Ascending aorta (tissue), 2 donors: ENCODE measurements at places on chromosomes 3 and 15. TPM values are rescaled to one million over a fixed set of nuclear protein-coding genes. Genes with fewer than 3 reads are reported as not detected.
A peak's percentile ranks its signal among the peaks of the same experiment; 100 is the strongest.

HYAL1 gene
- total RNA-seq, result 49.5 TPM

CEP70 gene
- total RNA-seq, result 7.6 TPM

SI gene
- total RNA-seq, result not detected

FAM131A gene
- total RNA-seq, result 47.7 TPM

MGLL gene
- total RNA-seq, result 101 TPM

CMTM8 gene
- 6.6 TPM for total RNA-seq

- no peaks in the 10 kb centered on the region for H3K27me3 ChIP-seq
- H3K27ac ChIP-seq, result no peak overlapping the region
- DNase-seq, result no peak
- no peaks in the 10 kb centered on the region for H3K36me3 ChIP-seq
Observed at GRCh38 chr3:176953106-176954060, 243.9 kb downstream of the TBL1XR1 start.

GRCh38 chr15:98690272-98690950, 42.1 kb downstream of the IGF1R start:
- H3K27me3 ChIP-seq, result no peaks in the 10 kb centered on the region
- no peaks in the 10 kb centered on the region for H3K36me3 ChIP-seq
- H3K4me1 ChIP-seq, result peaks cover 37% of the 10 kb centered on the region
- no peak overlapping the region for H3K27ac ChIP-seq
- no peak overlapping the region for H3K4me3 ChIP-seq
- no peak for DNase-seq

GRCh38 chr3:167887096-167887495, 151.6 kb downstream of the SERPINI1 start:
- H3K4me1 ChIP-seq, result no peaks in the 10 kb centered on the region
- H3K4me3 ChIP-seq, result no peak overlapping the region
- H3K27me3 ChIP-seq, result no peaks in the 10 kb centered on the region

DNA sequence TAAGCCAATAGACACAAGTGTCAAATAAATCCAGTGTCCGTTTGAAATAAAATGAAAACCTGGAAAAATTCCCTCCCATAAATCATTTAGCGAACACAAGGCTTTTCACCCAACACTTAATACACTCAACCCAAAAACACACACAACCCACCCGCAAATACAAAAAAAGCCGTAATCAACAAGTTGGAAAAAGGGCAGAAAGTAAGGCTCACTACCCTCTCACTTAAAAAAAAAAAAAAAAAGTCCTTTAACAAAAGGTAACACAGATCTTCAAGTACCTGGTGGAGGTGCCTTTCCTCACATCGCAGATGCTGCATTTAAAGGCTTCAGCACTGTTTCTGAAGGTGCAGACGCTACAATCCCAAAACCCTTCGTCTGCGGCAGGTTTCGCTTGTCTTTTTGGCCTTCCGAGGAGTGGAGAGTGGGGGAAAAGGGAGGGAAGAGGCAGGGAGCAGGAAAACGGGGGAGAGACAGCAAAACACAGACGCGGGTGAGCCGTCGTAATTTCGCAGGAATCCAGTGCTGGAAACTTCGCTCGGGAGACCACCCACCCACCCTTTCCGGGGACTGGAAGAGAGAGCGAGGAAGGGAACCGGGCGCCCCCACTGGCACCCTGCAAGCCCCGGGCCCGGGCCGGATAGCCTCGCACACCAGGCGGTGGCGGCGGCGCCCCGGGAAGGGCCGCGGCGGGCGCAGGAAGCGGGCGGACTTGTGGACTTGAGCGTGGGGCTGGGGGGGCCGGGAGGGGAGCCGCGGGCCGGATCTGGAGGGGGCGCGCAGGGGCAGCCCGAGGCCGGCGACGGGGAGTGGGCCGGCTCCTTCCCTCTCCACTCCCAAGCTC, 401.8 kb downstream of the SHQ1 start:
- no peaks in the 10 kb centered on the region for H3K27me3 ChIP-seq
- peak within 1 kb of the TSS; percentile 67 for H3K4me3 ChIP-seq
- H3K4me1 ChIP-seq, result peaks cover 14% of the 10 kb centered on the region
- no peak for DNase-seq
- H3K36me3 ChIP-seq, result no peaks in the 10 kb centered on the region

DNA sequence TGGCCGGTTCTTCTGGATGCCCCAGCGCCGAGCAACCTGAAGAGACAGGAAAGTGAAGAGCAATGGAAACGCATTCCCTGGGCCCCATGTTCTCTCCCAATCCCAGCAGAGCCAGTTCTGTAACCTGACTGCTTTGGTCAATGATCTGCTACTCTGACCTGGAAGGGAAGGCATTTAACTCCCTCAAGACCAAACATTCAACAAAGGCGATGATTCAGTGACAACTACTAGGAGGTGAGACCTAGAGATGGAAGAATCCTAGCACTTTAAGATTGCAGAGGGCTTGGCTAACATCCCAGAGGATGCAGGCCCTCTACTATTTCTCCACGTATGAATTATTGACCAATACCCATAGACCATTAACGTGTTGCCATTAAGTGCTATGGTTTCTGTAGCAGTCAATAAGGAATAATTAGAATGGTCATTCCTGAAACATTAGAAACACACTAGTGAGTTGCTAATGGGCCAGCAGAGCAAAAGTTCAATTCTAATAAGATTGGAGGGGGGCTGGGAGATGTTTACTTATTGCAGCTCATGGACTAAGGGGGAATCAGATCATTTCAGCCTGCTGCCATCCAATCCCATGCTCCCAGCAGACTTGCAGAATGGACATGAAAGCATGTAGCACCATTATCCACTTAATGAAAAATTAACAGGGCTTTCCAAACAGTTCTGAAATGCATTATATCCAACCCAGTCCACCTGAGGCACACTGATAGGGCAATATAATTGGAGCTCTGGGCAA, 56.6 kb downstream of the ETV5 start:
- no peak overlapping the region for H3K27ac ChIP-seq
- H3K27me3 ChIP-seq, result no peaks in the 10 kb centered on the region
- H3K4me1 ChIP-seq, result no peaks in the 10 kb centered on the region
- no peak overlapping the region for H3K4me3 ChIP-seq
- H3K36me3 ChIP-seq, result peaks cover 76% of the 10 kb centered on the region

DNA sequence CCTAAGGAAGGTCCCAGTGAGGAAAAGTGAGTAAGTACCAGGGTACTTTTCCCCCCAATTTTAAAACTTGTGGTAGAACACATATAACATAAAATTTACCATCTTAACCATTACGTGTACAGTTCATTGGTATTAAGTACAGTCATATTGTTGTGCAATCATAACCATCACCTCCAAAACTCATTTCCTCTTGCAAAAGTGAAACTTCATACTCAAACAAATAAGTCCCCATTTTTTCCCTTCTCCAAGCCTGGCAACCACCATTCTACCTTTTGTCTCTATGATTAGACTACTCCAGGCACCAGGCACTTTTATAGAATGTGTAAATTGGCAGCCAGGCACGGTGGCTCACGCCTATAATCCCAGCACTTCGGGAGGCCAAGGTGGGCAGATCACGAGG, 12.2 kb downstream of the PRC1 start:
- DNase-seq, result no peak
- H3K4me3 ChIP-seq, result no peak overlapping the region
- H3K36me3 ChIP-seq, result no peaks in the 10 kb centered on the region

- H3K36me3 ChIP-seq, result no peaks in the 10 kb centered on the region
- DNase-seq, result no peak
- H3K27me3 ChIP-seq, result no peaks in the 10 kb centered on the region
- H3K4me3 ChIP-seq, result no peak overlapping the region
- no peaks in the 10 kb centered on the region for H3K4me1 ChIP-seq
Observed at GRCh38 chr3:186169379-186169778, 60.5 kb upstream of the ETV5 start.

DNA sequence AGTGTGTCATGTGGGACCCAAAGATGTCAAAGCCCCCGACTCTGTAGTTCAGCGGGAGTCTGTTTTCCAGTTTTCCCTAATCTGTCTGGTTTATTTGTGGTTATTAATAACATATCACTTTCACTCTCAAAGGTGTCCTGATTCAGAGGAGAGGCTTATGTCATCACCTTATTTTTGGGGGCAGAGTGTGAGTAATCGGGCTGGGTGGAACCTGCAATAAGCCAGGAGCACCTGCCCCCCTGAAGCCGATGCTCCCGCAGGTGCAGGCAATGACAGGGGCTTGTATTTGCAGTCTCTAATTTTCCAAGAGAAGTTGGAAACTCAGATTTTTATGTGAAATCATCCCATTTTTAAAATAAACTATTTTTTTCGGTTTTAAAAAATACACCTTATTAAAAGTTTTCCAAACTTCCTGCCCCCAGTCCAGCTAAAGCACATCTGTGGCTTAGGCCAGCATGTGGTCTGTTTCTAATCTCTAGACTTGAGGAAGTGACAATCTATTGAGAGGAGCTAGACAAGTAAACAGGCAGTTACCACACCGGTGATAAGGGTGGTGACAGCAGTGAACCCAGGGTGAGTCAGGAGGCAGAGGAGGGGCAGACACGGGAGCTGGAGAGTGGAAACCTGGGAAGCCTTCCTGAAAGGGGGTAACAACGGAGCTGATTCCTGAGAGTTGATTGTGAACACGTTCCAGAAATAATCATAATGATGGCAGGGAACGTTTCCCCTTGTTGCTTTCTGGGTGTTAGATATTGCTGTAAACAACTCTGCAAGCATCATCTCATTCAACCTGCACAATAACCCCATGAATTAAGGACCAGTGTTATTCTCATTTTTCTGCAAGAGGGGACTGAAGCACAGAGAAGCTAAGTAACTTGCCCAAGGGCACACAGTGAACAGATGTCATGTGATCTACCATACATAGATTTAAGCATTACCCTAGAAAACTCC, 37.2 kb downstream of the BHLHE40 start:
- H3K27ac ChIP-seq, result no peak overlapping the region
- H3K36me3 ChIP-seq, result no peaks in the 10 kb centered on the region
- no peak for DNase-seq
- H3K4me3 ChIP-seq, result no peak overlapping the region

GRCh38 chr15:33994005-33994615, 25.8 kb downstream of the CHRM5 start:
- no peak overlapping the region for H3K4me3 ChIP-seq
- no peak for DNase-seq
- no peak overlapping the region for H3K27ac ChIP-seq
- no peaks in the 10 kb centered on the region for H3K27me3 ChIP-seq
- H3K4me1 ChIP-seq, result no peaks in the 10 kb centered on the region

- no peak overlapping the region for H3K27ac ChIP-seq
- peaks cover 4% of the 10 kb centered on the region for H3K4me1 ChIP-seq
- no peaks in the 10 kb centered on the region for H3K36me3 ChIP-seq
- no peaks in the 10 kb centered on the region for H3K27me3 ChIP-seq
Observed at GRCh38 chr3:8762607-8763377, 6.6 kb downstream of the OXTR start.

GRCh38 chr3:173025941-173026340, 115.1 kb downstream of the SPATA16 start:
- H3K27me3 ChIP-seq, result no peaks in the 10 kb centered on the region
- no peak for DNase-seq
- H3K4me3 ChIP-seq, result no peak overlapping the region

GRCh38 chr3:189756582-189757078, 125.4 kb downstream of the TP63 start:
- no peaks in the 10 kb centered on the region for H3K27me3 ChIP-seq
- H3K36me3 ChIP-seq, result no peaks in the 10 kb centered on the region
- DNase-seq, result no peak

DNA sequence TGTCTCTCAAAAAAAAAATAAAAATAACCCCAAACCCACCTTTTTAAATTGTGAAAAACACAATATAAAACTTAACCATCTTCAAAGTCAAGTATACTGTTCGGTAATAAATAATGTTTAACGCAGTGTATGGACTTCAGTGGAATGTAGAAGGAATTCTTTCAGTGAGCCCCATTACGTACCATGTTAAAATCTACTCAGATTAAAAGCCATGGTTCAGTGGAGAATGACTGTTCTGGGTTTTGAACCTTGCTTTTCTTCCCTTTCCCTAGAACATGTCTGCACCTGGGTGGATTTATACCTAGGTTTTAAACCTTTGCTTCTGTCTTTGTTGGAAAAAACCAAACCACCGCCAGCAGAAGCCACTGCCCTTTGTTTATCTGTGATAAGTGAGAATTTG, 27.5 kb downstream of the DAG1 start:
- H3K27me3 ChIP-seq, result no peaks in the 10 kb centered on the region
- peaks cover 54% of the 10 kb centered on the region for H3K4me1 ChIP-seq
- DNase-seq, result no peak
- H3K27ac ChIP-seq, result peak overlapping the region; percentile 93
- no peak overlapping the region for H3K4me3 ChIP-seq

- peak overlapping the region; percentile 17 for H3K27ac ChIP-seq
- no peak for DNase-seq
- no peaks in the 10 kb centered on the region for H3K36me3 ChIP-seq
- no peaks in the 10 kb centered on the region for H3K4me1 ChIP-seq
Observed at GRCh38 chr3:171967137-171967783, 72.1 kb upstream of the FNDC3B start.

DNA sequence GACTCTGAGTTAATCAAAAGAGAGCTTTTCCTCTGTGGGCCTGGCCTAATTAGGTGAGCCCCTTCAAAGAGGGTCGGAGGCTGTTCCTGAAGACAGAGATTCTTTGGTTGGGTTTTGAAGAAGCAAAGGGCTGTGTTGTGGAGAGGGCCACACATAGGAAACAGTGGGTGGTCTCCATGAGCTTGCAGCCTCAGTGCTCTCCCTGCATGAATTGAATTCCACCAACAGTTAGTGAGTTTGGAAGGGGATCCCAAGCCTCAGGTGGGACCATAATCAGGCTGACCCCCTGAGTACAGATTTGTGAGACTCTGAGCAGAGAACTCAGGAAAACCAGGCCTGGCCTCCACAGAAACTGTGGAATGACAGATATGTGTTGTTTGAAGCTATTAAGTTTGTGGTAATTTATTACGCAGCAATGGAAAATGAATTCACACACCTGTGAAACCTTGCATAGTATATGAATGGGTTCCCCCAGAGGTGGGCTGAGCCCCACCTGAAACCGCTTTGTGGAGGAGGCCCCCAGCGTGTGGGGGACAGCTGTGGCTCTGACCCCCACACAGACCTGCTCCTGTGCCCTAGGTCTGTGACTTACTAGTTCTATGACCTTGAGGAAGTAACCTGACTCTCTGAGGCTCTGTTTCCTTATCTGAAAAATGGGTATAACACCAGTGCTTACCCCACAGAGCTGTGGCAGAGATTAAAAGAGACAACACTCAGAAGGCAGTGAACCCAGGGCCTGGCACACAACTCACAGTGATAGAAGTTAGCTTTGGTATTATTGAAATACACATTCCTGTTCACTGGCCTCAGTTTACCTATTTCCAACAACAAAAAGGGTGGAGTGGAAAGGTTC, 431.3 kb downstream of the FOXP1 start:
- no peaks in the 10 kb centered on the region for H3K36me3 ChIP-seq
- H3K4me1 ChIP-seq, result peaks cover 3% of the 10 kb centered on the region
- H3K27ac ChIP-seq, result no peak overlapping the region
- no peak overlapping the region for H3K4me3 ChIP-seq
- DNase-seq, result no peak

DNA sequence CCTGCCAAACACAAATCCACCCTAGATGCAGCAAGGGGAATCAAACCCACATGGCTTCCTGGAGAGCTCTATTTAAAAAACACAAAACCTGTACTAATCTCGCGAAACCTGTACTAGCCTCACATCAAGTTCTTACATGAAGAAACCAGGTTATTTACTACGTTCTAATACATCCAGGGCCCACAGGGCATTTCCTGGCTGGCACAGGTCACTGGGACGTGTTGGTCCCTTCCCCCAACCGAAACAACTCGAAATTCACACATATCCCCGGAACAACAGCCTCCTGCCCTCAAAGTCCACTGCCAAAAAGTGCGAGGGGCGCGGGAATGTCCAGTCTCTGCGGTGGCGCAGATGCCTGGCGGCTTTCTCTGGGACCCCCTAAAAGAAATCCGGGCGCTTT, 955 bp downstream of the CDCP1 start:
- DNase-seq, result no peak
- H3K4me1 ChIP-seq, result peaks cover 2% of the 10 kb centered on the region
- H3K27ac ChIP-seq, result no peak overlapping the region
- no peaks in the 10 kb centered on the region for H3K27me3 ChIP-seq

- H3K4me3 ChIP-seq, result no peak overlapping the region
- H3K27ac ChIP-seq, result no peak overlapping the region
- no peaks in the 10 kb centered on the region for H3K4me1 ChIP-seq
- no peak for DNase-seq
- no peaks in the 10 kb centered on the region for H3K36me3 ChIP-seq
Observed at GRCh38 chr3:12461097-12461649, 23.1 kb upstream of the TSEN2 start.
